ENCODE measurements at places on chromosomes 3 and 15. TPM values are rescaled to one million over a fixed set of nuclear protein-coding genes. Genes with fewer than 3 reads are reported as not detected.

The TOPBP1 gene
- total RNA-seq, result 14.1 TPM

The DZIP1L gene
- total RNA-seq, result 33.0 TPM

The ADAMTS9 gene
- total RNA-seq, result 45.4 TPM

The OXNAD1 gene
- 11.6 TPM for total RNA-seq

DNA sequence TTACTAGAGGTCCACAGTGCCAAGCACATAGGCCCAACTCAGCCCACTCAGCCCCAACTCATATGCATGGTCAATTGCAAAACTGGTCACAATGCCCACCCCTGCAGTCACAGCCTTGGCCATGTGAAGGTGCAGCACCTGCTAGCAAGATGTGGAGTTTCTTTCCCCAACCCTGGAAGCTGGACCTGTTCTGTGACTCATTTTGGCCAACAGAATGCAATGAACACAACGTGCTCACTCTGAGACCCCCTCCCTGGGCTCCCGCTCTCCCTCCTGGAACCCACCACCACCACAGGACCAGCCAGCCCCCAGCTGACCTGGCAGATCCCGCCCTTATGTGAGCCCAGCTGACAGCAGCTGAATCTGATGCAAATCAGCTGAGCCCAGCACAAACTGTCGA lies 34.4 kb downstream of the ALDH1L1 start:
- DNase-seq, result peak; percentile 43

The SELENOK gene
- 108 TPM for total RNA-seq

The UPK1B gene
- not detected for total RNA-seq

GRCh38 chr15:56963126-56963525 lies 44.7 kb downstream of the TCF12 start:
- DNase-seq, result no peak

- no peak for DNase-seq
Observed at GRCh38 chr3:78050276-78051065, 1010.6 kb downstream of the ROBO2 start.

The FEZF2 gene
- not detected for total RNA-seq

GRCh38 chr3:140007081-140007480 lies 72.1 kb downstream of the CLSTN2 start:
- no peak for DNase-seq

The CCK gene
- 10.6 TPM for total RNA-seq

DNA sequence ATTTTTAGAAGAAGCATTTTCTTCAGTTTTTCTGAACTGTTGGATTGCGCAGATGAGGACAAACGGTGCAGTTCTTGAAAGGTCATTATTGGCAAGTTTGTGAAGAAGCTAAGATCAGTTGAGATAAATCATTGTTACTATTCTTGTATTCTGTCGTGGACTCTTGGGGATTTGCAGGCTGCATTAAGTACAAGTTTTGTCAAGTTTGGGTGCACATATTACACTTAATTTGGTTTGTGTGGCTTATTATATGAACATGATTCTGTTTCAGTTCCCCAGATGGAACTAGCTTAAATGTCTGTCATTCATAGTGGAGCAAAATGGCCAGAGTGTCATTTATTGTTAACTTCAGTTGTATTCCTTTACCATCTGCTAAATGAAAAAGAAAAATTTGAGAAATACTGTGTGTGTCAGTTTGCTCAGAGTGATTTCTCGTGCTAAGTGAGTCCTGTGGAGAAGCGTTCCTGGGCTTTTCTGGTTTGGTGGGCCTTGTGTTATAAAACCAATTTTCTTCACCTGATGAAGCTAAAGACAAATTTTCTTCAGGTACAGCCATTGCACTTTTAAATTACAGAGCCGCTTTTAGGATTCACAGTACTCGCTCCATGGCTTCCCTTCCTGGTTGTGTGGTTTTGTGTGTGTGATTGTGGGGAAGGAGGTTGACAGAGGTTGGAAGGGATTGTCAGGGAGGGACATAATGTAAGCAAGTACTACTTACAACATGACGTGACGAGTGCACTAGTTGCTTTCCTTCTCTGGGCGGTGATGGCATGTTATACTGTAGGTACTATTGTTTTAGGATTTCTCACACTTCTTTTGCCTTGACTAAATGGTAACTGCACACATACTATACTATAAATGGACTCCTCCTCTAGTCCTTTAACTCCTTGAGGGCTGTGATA lies 1.7 kb downstream of the AKAP13 start:
- DNase-seq, result no peak

- DNase-seq, result no peak
Observed at GRCh38 chr3:39148435-39149058, 4.8 kb downstream of the CSRNP1 start.

GRCh38 chr3:81302045-81302444 lies 459.4 kb downstream of the GBE1 start:
- no peak for DNase-seq

GRCh38 chr15:101502572-101503295 lies 13.2 kb upstream of the PCSK6 start:
- no peak for DNase-seq

DNA sequence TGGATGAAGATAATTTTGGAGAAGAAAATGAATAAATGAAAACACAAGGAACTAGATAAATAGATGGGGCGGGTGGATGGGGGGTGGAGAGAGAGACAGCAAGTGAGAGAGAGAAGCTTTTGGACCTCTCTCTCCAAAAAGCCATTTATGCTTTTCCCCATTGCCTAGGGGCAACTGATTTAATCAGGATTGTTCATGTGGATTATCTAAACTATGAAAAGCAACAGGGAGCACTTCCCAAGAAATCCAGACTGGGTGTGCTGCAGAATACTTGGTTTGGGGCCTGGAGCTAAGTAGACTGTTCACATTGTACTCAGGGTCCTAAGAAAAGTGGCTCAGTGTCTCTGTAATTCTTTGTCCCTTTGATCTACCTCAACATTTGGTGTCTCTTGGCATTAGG lies 367.0 kb downstream of the TIGIT start:
- DNase-seq, result no peak

DNA sequence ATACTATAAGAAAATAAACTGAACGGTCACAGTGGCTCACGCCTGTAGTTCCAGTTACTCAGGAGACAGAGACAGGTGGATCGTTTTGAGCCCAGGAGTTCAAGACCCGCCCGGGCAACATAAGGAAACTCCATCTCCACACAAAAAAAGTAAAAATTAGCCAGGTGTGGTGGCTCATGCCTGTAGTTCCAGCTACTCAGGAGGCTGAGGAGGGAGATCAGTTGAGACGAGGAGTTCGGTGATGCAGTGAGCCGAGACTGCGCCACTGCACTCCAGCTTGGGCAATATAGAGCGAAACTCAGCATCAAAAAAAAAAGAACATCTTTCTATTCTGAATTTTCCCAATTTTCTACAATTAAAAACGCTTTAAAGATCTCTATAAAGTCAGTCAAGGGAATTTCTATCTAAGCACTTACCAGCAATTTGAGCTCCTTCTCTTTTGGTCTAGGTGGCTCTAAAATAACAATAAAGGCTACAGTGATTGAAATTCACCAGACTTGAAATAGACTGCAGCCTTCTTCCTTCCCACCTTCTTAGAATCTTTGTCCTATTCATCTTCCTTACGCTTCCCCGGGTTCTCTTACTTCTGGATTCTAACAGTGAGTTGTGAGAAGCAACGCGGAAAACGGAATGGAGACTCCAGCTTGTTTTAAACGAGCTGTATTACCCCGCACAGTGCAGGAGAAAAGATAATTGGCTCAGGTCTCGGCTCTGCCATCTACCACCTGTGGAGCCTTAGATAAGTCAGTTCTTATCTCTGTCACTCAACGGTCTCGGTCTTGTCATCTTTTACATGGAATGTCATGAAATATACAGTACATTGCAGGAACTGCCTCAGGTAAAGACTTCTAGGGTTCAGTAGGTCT lies 812 bp upstream of the SEC62 start:
- DNase-seq, result no peak

DNA sequence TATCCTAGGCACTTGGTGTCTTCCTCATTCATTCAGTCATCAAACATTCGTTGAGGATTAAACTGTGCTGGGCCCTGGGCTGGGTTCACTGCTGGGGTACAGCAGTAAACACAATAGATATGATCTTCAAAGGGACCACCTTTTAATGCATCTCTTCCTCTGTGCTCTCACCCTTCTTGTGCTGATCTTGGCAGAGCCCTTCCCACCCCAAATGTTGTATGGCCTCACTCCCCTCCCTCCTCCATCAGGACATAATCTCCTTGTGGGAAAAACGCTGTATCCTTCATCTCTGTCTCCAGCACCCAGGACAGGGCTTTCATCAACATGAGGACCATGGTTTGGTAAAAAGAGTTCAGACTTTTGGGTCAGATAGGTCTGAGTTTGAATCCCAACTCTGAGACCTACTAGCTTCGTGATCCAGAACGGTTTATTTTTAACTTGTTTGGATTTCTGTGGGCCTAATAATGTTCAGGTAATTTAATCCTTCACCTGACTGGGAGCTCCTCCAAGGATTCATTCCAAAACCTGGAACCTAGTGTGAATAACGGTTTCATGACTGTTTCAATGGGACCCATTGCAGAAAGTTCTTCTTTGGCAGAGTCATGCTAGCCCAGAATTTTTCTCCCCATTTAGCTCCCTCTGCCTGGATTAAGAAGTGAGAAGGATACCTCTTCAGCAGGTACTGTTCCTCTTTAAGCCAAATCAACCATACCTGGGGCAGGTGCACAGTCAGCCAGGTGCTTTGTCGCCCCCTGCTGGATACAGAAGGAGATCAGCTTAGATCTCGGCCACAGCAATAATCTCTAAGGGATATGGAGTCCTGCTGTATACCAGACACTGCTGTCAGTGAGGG lies 5.2 kb upstream of the WNT7A start:
- DNase-seq, result peak; percentile 13

The GOLGA8N gene
- total RNA-seq, result 9.3 TPM

The TIMP4 gene
- total RNA-seq, result 17.6 TPM

The TMC3 gene
- total RNA-seq, result 0.82 TPM

- no peak for DNase-seq
Observed at GRCh38 chr3:37174532-37175126, at the start of gene LRRFIP2. Gene LRRFIP2, minus strand, starts transcription at chr3:37174582. Its CDS starts 25,599 bp downstream, at chr3:37148983.

- DNase-seq, result no peak
Observed at GRCh38 chr3:152255290-152255689, 13.4 kb upstream of the MBNL1 start.

The GALNT15 gene
- 71.7 TPM for total RNA-seq

The SLC9A9 gene
- total RNA-seq, result 29.9 TPM

All from sigmoid colon (tissue), 7 donors.